ENCODE measurements at places on chromosomes 5 and 9.

- no peaks in the 10 kb centered on the region for H3K4me1 ChIP-seq
- H3K4me3 ChIP-seq: no peak overlapping the region
- DNase-seq: no peak
- H3K36me3 ChIP-seq: no peaks in the 10 kb centered on the region
- H3K27me3 ChIP-seq: no peaks in the 10 kb centered on the region
- no peak overlapping the region for H3K27ac ChIP-seq
Observed at GRCh38 chr5:62814991-62815390, 236.4 kb downstream of the LRRC70 start.

DNA sequence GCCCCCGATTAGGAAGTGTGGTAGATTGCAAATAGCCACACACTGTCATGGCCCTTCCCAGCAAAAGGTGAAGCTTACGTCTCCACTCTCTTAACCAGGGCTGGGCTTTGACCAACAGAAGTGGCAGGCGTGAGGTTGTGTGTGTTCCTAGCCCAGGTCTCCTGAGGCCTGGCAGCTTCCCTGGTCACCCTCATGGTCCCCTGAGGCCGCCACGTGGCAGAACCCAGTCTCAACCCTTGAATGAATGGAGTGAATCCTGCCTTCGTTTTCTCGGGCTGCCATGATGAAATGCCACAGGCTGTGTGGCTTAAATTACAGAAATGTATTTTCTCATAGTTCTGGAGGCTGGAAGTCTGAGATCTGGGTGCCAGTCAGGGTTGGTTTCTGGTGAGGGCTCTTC, 370.4 kb downstream of the IRX2 start:
- no peak for DNase-seq
- no peak overlapping the region for H3K27ac ChIP-seq
- H3K4me3 ChIP-seq: no peak overlapping the region

GRCh38 chr9:101442318-101442717, 6.7 kb upstream of the ALDOB start:
- no peaks in the 10 kb centered on the region for H3K27me3 ChIP-seq
- H3K36me3 ChIP-seq: no peaks in the 10 kb centered on the region
- H3K4me3 ChIP-seq: no peak overlapping the region

- H3K4me1 ChIP-seq: no peaks in the 10 kb centered on the region
- H3K27me3 ChIP-seq: no peaks in the 10 kb centered on the region
- no peaks in the 10 kb centered on the region for H3K36me3 ChIP-seq
- no peak for DNase-seq
- no peak overlapping the region for H3K27ac ChIP-seq
Observed at GRCh38 chr5:82975396-82975795, 101.8 kb downstream of the TMEM167A start.

DNA sequence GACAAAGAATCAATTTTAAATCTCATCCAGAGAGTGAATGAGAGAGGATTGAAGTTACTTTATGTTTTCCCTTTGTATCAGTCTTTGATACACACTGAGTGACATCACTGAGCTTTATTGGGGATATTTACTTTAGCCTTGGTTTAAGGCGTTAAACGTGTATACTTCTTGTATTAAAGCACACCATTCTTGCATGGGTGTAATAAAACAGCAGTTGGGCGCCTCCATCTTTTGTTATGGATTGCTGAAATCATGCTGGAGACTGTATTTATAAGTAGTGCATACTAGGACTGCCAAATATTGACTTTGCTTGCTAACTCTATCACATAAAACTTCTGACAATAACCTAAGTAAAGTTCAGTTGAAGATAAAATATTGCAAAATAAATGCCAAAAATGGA, 1755.8 kb upstream of the WWC1 start:
- no peak for DNase-seq
- no peaks in the 10 kb centered on the region for H3K27me3 ChIP-seq
- no peak overlapping the region for H3K27ac ChIP-seq

GRCh38 chr5:168827636-168828035, 248.5 kb upstream of the PANK3 start:
- H3K27me3 ChIP-seq: no peaks in the 10 kb centered on the region
- DNase-seq: no peak
- H3K4me3 ChIP-seq: no peak overlapping the region
- H3K36me3 ChIP-seq: no peaks in the 10 kb centered on the region

DNA sequence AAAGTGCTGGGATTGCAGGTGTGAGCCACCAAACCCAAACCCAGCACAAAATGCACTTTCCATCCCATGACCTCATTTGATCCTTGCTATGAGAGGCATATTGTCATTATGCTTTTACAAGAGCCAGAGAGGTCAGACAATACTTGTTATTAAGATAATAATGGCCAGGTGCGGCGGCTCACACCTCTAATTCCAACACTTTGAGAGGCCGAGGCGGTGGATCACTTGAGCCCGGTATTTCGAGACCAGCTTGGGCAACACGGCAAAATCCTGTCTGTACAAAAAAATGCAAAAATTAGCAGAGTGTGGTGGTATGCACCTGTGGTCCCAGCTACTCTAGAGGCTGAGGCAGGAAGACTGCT, 55.9 kb upstream of the IL17B start:
- H3K27me3 ChIP-seq: no peaks in the 10 kb centered on the region
- no peak for DNase-seq
- H3K27ac ChIP-seq: no peak overlapping the region
- peaks cover 16% of the 10 kb centered on the region for H3K36me3 ChIP-seq

- H3K36me3 ChIP-seq: no peaks in the 10 kb centered on the region
- H3K4me1 ChIP-seq: peaks cover 12% of the 10 kb centered on the region
- H3K27me3 ChIP-seq: no peaks in the 10 kb centered on the region
- H3K4me3 ChIP-seq: no peak overlapping the region
Observed at GRCh38 chr9:7367726-7368125, 431.9 kb downstream of the DMAC1 start.

GRCh38 chr5:177232358-177232757, 71.2 kb downstream of the RAB24 start:
- no peaks in the 10 kb centered on the region for H3K36me3 ChIP-seq
- H3K27me3 ChIP-seq: no peaks in the 10 kb centered on the region
- H3K4me1 ChIP-seq: peaks cover 5% of the 10 kb centered on the region
- H3K4me3 ChIP-seq: no peak overlapping the region

GRCh38 chr5:149420545-149421371, 41.7 kb upstream of the IL17B start:
- no peak overlapping the region for H3K4me3 ChIP-seq
- no peaks in the 10 kb centered on the region for H3K27me3 ChIP-seq
- peak overlapping the region; percentile 82 for H3K27ac ChIP-seq
- H3K4me1 ChIP-seq: peaks cover 28% of the 10 kb centered on the region

- H3K36me3 ChIP-seq: no peaks in the 10 kb centered on the region
- H3K27ac ChIP-seq: no peak overlapping the region
- H3K4me1 ChIP-seq: no peaks in the 10 kb centered on the region
- H3K27me3 ChIP-seq: no peaks in the 10 kb centered on the region
- DNase-seq: no peak
Observed at GRCh38 chr5:43245724-43246385, 53.8 kb downstream of the NIM1K start.

GRCh38 chr5:119309326-119309725, 46.5 kb upstream of the TNFAIP8 start:
- no peaks in the 10 kb centered on the region for H3K36me3 ChIP-seq
- DNase-seq: no peak
- no peaks in the 10 kb centered on the region for H3K27me3 ChIP-seq
- peaks cover 11% of the 10 kb centered on the region for H3K4me1 ChIP-seq
- no peak overlapping the region for H3K27ac ChIP-seq
- no peak overlapping the region for H3K4me3 ChIP-seq

GRCh38 chr9:19385786-19386501, 5.9 kb upstream of the RPS6 start:
- no peak for DNase-seq
- no peak overlapping the region for H3K4me3 ChIP-seq
- no peaks in the 10 kb centered on the region for H3K36me3 ChIP-seq
- H3K27ac ChIP-seq: no peak overlapping the region
- no peaks in the 10 kb centered on the region for H3K27me3 ChIP-seq

DNA sequence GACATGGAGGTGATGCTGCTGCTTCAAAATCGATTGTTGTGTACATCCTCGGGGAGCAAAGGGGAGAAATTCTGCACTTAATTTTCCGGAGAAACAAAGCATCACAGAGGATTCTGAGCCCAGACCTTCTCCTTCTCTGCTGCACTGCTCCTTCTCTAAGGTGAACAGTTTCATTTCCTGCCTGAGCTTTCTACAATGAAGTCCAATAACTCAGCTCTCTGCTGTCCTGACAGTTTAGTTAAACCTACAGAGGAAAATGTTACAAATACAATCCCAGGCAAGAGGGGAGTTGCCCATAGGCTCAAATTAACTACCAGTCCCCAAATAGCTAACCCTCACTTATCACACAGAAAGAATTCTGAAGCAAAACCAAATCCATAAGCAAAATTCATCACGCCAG, 206.3 kb downstream of the EFNA5 start:
- H3K27me3 ChIP-seq: no peaks in the 10 kb centered on the region
- H3K36me3 ChIP-seq: no peaks in the 10 kb centered on the region
- H3K27ac ChIP-seq: no peak overlapping the region
- H3K4me1 ChIP-seq: peaks cover 15% of the 10 kb centered on the region

DNA sequence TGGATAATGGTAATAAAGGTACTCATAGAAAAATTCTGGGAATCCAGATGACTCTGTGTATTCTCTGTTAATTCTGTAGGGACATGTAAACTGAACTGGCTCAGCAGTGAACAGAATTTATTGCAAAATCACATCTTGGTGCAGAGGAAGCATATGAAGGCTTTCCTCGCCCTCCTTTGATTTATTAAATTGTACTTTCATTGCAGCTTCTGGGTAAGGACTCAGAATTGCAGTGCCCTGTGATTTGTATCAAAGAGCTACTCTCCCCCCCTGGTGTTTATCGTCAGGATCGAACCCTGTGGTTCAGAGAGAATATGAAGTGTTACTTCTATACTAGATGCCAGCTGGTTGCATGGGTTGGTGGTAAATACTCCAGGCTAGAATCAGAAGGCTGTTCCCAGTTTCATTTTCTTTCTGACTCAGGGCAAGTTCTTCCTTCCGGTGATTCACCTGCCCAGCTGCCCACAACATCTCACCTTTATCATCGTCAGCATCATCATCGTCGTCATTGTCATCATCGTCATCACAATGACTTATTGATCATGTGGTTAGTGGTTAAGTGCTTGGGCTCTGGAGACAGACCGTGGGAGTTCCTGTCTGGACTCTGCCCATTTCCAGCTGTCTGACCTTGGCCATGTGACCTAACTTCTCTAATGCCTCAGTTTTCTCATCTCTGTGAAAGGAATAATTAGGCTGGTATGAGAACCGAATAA, 238.8 kb downstream of the ARHGAP26 start:
- no peaks in the 10 kb centered on the region for H3K27me3 ChIP-seq
- H3K36me3 ChIP-seq: peaks cover 4% of the 10 kb centered on the region
- no peaks in the 10 kb centered on the region for H3K4me1 ChIP-seq
- H3K27ac ChIP-seq: no peak overlapping the region
- DNase-seq: no peak

GRCh38 chr5:80092486-80093107, 57.4 kb downstream of the THBS4 start:
- no peaks in the 10 kb centered on the region for H3K36me3 ChIP-seq
- no peaks in the 10 kb centered on the region for H3K27me3 ChIP-seq
- H3K4me3 ChIP-seq: no peak overlapping the region

DNA sequence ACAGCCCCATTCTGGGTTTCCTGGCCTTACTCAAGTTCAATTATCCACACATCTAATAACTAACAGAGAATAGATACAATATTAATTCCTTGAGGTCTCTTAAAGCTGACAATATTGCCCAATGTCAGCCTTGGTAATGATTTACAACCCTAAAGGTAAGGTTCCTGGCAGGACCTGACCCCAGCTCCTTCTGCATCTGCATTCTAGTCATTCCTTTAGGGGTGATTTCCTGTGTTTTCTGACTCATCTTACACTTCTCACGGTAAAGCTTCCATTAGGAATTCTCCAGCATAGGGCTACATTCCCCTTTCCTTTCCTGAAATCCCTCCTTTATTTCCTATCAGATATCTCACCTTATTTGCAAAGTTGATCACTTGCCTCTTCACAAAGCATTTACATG, 9.3 kb downstream of the HAVCR1 start:
- no peak for DNase-seq
- H3K4me3 ChIP-seq: no peak overlapping the region
- H3K27ac ChIP-seq: no peak overlapping the region
- no peaks in the 10 kb centered on the region for H3K27me3 ChIP-seq

DNA sequence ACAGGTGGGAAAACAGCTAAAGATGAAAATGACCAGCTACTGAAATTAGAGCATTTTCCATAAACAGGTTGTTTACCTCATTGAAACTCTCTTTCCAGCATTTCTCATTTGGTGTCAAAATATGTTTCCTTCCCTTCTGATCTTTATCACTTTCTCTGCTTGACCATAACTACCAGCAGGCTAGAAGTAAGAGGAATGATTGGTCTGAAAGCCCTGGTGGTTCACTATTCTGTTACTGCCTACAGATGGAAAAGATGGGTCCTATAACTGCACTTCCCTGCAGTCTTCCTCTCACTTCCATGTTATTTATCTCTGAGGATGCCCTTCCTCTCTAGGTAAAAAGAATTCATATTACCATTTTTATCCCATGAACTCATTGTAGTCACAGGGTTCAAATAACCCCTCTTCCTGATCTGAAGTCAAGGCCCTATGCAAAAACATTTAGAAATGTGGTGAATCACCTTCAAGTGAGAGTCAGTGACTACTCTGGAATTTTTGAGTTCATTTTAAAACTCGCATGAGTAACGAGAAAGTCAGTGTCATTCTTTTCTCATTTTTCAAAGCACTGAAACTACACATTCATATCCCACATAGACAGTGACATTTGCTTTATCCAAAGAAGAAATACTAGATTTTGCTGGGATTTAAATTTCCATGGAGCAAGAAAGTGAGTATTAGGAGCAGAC, 51.7 kb downstream of the ZNF474 start:
- peak overlapping the region; percentile 14 for H3K4me3 ChIP-seq
- H3K36me3 ChIP-seq: no peaks in the 10 kb centered on the region
- peaks cover 8% of the 10 kb centered on the region for H3K4me1 ChIP-seq
- peak overlapping the region; percentile 78 for H3K27ac ChIP-seq
- no peak for DNase-seq

DNA sequence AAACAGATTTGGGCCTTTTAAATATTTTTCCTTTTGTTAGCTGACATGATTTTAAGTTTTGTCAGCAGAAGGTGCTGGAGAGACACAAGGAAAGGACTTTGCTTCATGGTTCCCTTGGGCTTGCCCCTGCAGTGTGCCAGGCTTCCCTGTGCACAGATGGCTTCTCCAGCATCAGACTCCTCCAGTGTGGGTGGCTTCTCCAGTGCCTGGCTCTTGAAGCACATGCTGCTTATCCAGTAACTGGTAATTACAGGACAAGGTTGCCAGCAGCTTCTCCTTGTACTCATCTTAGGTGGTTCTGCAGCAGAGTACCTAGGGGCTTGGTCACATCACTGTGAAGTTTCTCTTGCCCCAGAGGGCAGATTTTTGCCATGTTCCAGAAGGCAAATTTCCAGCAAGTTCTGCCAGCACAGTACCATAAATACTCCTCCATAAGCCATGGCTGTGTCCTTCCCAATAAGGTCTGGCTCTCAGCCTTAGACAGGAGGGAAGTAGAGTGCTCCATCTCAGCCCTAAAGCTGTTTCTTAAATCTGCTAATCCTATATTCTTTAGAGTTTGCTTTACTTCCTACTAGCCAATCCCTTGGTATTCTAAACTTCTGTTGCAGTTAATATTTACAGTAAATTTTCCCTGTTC, 62.4 kb downstream of the PJA2 start:
- no peak overlapping the region for H3K27ac ChIP-seq
- H3K27me3 ChIP-seq: no peaks in the 10 kb centered on the region
- H3K4me1 ChIP-seq: peaks cover 4% of the 10 kb centered on the region
- peaks cover 72% of the 10 kb centered on the region for H3K36me3 ChIP-seq
- H3K4me3 ChIP-seq: no peak overlapping the region
- DNase-seq: peak; percentile 16
